ENCODE measurements at places on chromosomes 2 and 18. TPM values are rescaled to one million over a fixed set of nuclear protein-coding genes. Genes with fewer than 3 reads are reported as not detected.

MEP1B gene
- not detected for polyA plus RNA-seq

UGT1A8 gene
- polyA plus RNA-seq = not detected

DYNAP gene
- polyA plus RNA-seq = not detected

GRCh38 chr18:55105873-55106272 is 146.6 kb upstream of the CCDC68 start:
- DNase-seq = no peak

DNA sequence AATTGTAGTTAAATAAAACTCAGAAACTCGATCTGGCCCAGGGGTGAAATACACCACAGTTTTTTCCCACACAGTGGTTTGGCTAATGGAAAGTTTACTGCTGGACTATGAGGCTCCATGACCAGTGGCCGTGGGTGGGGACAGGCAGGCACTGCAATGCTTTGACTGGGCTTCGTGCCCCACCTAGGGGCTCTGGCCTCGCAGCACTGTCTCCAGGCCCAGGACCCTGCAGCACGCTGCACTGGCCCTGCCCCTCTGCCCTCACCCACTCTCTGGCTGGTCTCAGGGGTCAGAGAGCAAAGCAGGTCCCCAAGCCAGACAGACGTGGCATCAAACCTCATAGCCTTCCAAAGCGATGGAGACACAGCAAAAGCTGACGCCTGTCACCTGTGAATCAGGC is 13.4 kb upstream of the B3GNT7 start:
- no peak for DNase-seq

DNA sequence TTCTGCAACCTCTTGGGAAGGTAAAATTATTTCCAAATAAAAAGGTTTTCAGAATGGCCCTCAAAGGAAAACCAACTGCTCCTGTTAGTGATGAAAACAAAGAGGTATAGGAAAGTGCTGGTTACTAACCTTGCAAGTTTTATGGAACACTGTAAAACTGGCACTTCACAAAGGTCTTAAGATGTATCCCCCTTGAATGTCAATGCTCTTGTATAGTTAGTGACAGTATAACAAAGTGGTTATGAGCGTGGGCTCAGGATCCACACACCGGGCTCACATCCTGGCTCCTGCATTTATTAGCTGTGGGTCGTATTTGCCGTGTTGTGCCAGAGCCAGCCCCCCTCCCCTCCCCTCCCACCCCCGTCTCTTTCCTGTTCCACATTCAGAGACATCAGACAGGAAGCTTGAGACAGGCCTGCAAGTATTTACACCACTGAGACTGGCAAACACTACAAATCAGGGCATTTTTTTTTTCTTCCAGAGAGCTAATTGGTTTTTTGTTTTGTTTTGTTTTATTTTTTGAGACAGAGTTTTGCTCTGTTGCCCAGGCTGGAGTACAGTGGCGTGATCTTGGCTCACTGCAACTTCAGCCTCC is 9.2 kb upstream of the DNPEP start:
- DNase-seq = no peak

- no peak for DNase-seq
Measured at GRCh38 chr2:48779019-48779716, 23.6 kb upstream of the LHCGR start.

- no peak for DNase-seq
Measured at GRCh38 chr2:127087791-127088495, 19.0 kb downstream of the BIN1 start.

DNA sequence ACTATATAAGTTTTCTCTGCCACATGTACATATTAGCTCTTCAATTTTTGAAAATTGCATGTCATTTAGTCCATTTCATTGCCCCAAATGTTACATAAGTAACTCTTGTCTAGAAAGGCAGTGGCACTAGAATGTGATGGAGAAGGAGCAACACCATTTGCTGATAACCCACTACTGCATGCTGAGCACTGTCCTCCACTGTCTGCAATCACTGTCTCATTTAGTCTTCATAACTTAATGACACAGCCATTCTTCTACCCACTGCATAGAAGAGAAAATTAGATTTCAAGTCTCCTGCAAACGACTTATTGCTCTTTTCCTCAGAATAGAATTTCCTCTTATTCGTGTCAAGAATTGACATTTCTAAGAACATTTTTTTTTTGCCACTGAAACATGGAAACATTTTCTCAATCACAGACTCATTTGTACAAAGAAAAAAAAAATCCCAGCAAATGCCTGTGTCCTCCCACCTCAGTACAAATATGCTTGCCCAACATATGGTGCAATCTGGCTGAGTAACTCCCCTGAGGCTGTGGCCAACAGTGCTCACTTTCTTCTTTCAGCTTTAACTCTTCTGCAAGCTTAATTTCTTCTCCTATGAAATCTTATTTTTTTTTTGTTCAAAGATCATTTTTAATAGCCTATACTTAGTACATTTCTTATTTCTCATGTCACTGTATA is 768.6 kb upstream of the HS6ST1 start:
- no peak for DNase-seq

GRCh38 chr2:70750320-70750719 is 17.7 kb downstream of the ADD2 start:
- DNase-seq = no peak

DNA sequence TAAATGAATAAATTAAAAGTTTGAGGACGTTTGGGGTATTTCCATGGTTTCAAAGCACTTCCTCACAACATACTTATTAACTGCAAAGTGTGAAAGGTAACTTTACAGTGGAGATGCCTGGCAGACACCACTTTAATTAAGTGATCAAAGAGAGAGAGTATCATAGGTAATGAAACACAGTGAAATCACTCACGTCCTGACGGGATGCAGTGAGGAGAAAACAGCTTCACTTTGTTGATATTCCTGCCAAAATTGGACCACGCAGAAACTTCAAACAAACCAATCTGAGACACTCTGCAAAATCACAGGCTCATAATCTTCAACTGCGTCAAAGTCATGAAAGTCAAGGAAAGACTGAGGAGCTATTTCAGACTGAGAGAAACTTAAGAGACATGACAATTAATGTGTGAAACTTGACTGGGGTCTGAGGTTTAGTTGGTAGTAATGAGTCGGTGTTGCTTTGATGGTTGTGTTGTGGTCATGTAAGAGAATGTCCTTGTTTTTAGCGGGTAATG is 66.0 kb upstream of the ITGB6 start:
- no peak for DNase-seq

DNA sequence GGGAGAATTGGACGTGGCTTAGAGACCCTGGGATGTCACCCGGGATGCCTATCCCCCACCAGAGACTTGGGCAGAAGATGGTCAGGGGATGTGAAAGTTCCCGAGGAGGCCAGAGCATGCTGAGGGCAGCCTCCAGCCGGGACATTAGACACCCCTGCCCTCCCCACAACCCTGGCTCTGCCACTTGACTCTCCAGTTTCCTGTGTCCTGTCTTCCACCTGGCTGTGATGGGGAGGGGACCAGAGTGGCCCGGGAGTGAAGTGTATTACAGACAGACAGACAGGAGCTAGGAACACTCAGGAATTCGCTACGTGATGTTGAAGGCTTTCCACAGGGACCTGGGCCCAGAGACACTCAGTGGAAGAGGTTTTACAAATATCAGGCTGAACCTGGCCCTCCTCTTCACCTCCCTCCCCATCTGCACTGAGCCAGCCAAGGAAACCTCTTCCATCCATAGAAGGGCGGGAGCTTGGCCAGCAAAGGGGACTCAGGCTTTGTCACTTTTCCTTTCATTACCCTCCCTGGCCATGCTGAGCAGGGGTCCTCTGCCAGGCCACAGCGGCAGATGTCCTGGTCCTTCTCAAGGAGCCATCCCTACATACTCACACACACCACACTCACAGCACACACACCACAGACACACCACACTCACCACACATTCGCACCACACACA is 60.7 kb downstream of the SDC1 start:
- no peak for DNase-seq

DNA sequence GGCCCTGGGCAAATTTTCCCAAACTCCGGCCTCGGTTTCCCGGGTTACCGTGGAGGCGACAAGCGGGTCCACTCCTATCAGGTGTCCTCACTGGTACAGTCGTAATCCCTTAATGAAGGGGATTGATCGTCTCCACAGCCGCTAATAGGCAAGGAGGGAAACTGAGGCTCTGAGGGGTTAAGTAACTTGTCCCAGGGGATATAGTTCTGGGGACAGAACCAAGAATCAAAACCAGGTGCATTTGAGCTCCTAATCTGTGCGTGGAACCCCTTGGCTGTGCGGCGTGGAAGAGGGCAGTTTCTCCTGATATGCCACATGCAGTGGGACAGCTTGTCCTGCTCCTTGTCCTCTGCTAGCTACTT is 157.2 kb downstream of the CYRIA start:
- no peak for DNase-seq

DNA sequence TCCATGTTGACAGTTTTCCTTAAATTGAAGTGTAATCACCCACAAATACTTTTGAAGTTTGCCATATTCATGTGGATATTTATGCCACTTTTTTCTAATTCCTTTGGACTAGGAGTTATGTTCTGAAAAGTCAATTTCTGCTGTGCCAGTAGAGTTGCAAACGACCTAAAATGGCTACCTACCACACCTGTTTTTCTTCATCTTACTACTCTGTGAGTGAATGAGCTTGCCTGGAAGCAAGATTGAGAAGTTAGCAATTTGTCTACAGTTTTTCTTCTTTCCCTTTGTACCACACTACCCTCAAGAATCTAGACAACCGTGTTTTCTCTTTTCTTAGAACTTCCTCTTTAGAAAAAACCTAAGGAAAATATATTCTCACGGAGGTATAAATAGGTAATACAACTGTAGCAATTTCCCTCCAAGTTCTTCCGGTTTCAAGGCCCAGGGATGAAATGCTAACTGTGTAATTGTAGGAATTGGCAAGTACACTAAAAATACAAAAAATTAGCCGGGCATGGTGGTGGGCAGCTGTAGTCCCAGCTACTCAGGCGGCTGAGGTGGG is 7.3 kb upstream of the SLC39A10 start:
- DNase-seq = no peak

DNA sequence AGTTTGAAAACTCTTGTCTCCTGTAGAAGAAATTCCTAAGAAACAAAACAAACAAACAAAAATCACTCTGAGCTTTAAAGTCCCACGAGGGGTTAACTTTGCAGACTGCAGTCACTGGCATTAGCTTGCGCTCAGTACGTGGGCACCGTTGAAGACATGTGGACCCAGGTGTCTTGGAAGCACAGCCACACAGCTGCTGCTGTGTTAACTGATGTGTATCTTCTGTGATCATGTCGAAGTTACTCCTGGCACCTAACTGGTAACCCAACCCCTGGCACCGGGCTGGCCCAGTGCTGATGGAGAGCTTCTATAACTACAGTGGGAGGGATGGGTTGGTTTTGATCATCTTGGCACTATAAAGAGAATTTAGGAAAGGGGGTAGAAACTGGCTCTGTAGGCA is 51.6 kb upstream of the FHL2 start:
- no peak for DNase-seq

GRCh38 chr2:225122007-225122406 is 79.7 kb upstream of the DOCK10 start:
- DNase-seq = no peak

GRCh38 chr2:241641631-241642030 is 4.1 kb downstream of the ATG4B start:
- no peak for DNase-seq

GRCh38 chr2:213885485-213885884 is 525.4 kb upstream of the VWC2L start:
- no peak for DNase-seq

All from naive B cell (primary cell).